ENCODE measurements at places on chromosomes 6 and 20. TPM values are rescaled to one million over a fixed set of nuclear protein-coding genes. Genes with fewer than 3 reads are reported as not detected.
A peak's percentile ranks its signal among the peaks of the same experiment; 100 is the strongest.

DNA sequence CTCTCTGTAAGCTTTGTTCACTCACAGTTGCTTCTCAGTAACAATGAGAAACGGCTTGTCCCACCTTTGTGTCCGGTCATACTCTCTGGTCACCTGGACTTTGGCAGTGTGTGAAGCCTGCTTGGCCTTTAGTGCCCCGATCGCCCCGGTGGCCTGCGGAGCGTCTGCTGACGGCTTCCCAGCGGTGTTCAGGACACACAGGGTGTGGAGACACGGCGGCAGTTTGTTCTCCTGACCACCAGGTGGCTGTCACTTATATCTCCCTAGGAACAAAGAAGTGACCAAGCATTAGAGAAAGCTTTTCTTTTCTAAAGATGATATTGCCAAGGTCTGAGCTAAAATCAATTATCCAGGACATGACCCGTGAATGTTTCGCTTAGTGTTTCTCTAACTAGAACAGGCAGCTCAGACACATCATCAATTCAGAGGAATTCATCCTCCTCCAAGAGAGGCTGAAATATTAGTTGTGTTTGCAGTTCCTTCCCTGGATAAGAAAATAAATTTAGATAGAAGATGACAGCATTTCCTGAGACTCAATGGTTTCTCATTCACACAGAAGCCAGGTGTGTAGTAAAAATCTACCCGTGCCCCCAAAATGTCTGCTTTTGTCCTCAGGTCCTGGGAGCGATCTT lies 167.4 kb upstream of the THBS2 start:
- no peak overlapping the region for H3K4me3 ChIP-seq
- H3K27ac ChIP-seq: no peak overlapping the region
- DNase-seq: no peak
- no peaks in the 10 kb centered on the region for H3K36me3 ChIP-seq

GRCh38 chr6:31483392-31483791 lies 14.6 kb upstream of the MICB start:
- H3K4me3 ChIP-seq: no peak overlapping the region
- no peaks in the 10 kb centered on the region for H3K4me1 ChIP-seq
- H3K27ac ChIP-seq: no peak overlapping the region
- DNase-seq: no peak
- H3K36me3 ChIP-seq: no peaks in the 10 kb centered on the region

- peaks cover 14% of the 10 kb centered on the region for H3K4me1 ChIP-seq
- no peaks in the 10 kb centered on the region for H3K36me3 ChIP-seq
- no peaks in the 10 kb centered on the region for H3K27me3 ChIP-seq
- DNase-seq: no peak
- no peak overlapping the region for H3K4me3 ChIP-seq
Measured at GRCh38 chr6:35586542-35586941, 73.8 kb upstream of the TULP1 start.

DNA sequence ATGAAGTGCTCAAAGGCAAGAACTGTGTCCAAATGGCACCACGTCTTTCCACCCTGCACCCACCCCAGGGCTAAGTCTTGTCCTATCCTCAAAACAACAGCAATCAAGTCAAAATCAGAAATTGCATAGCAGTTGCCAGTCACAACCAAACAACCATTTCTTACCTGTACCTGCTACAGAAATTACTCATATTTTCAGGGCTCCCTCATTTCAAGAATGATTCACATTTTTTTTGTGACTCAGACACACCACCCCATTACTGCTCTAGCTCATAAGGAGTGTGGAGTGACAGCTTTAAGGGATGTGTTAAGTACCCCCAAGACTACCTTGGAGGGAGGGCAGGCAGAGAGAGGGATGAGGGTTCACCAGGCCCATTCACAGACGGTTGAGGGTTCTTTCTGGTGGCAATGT lies 111.7 kb downstream of the TRERF1 start:
- H3K36me3 ChIP-seq: peaks cover 5% of the 10 kb centered on the region
- no peak for DNase-seq
- no peak overlapping the region for H3K27ac ChIP-seq
- no peak overlapping the region for H3K4me3 ChIP-seq
- H3K4me1 ChIP-seq: peaks cover 12% of the 10 kb centered on the region

Gene FIG4
- 15.2 TPM for polyA plus RNA-seq

GRCh38 chr6:3052481-3053230 lies 15.6 kb upstream of the RIPK1 start:
- DNase-seq: no peak
- H3K4me1 ChIP-seq: peaks cover 5% of the 10 kb centered on the region
- H3K27ac ChIP-seq: no peak overlapping the region
- H3K36me3 ChIP-seq: no peaks in the 10 kb centered on the region
- H3K27me3 ChIP-seq: no peaks in the 10 kb centered on the region

DNA sequence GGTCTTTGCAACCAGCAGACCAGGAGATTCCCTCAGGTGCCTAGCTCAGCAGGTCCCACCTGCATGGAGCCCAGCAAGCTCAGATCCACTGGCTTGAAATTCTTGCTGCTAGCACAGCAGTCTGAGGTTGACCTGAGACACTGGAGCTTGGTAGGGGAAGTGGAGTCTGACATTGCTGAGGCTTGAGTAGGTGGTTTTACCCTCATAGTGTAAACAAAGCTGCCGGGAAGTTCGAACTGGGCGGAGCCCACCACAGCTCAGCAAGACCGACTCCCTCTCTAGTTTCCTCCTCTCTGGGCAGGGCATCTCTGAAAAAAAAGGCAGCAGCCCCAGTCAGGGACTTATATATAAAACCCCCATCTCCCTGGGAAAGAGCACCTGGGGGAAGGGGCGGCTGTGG lies 34.3 kb downstream of the PRSS35 start:
- H3K36me3 ChIP-seq: no peaks in the 10 kb centered on the region
- H3K27ac ChIP-seq: no peak overlapping the region
- DNase-seq: no peak

DNA sequence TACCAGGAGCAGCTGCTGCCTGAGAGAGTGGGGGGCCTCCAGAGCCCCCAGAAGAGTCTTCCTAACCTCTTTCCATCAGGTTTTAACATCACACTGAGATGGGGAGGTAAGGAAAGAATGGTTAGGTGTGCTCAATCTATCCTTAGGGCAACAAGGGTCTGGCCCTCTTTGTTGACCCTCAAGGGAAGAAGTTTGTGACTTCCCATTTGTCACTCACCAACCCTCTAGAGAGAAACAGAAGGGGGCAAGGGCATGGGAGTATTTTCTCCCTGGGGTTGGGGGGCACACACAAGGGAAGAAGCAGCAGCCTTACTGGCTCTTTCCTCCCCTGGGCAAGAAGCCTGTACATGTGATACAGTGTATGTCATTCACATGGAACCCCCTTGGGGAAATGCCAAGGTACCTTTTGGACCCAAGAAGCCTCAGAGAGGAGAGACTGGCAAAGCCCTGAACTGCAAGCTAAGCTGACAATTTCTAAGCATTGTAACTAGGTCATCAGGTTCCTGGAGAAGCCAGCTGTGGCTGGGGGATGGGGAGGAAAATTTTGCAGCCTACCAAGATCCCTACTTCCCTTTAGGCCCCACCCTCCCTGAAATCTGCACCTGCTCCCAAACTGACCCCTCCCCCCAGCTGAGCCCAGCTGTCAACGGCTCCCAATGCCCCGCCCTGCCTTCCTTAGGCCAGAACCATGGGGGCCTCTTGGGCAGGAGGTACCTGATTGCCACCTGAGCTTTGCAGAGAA lies 14.5 kb downstream of the BCL2L1 start:
- H3K36me3 ChIP-seq: no peaks in the 10 kb centered on the region
- H3K27ac ChIP-seq: no peak overlapping the region
- H3K27me3 ChIP-seq: no peaks in the 10 kb centered on the region
- peaks cover 37% of the 10 kb centered on the region for H3K4me1 ChIP-seq
- no peak for DNase-seq

Gene SLC17A1
- not detected for polyA plus RNA-seq

DNA sequence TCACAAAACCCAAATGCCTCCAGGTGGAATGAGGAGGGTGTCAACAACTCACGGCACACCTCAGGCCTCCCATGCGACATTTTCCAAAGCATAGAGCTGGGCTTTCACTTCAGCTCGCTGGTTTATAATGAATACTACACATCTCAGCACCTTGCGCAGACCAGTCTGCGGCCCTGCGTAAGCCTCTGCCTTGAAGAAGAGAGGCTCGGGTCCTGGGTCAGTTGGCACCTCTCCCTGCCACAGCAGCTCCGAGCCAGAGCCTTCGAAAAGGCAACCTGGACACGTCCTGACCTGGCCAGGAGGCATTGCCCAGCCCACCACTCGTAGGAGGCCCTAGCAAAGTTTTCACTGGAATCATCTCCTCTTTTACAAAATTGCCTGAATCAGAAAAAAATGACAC lies 183.0 kb upstream of the AFDN start:
- H3K4me3 ChIP-seq: no peak overlapping the region
- no peak overlapping the region for H3K27ac ChIP-seq
- H3K27me3 ChIP-seq: no peaks in the 10 kb centered on the region
- H3K4me1 ChIP-seq: no peaks in the 10 kb centered on the region
- H3K36me3 ChIP-seq: no peaks in the 10 kb centered on the region
- DNase-seq: no peak

Gene RNF114
- polyA plus RNA-seq: 130 TPM

DNA sequence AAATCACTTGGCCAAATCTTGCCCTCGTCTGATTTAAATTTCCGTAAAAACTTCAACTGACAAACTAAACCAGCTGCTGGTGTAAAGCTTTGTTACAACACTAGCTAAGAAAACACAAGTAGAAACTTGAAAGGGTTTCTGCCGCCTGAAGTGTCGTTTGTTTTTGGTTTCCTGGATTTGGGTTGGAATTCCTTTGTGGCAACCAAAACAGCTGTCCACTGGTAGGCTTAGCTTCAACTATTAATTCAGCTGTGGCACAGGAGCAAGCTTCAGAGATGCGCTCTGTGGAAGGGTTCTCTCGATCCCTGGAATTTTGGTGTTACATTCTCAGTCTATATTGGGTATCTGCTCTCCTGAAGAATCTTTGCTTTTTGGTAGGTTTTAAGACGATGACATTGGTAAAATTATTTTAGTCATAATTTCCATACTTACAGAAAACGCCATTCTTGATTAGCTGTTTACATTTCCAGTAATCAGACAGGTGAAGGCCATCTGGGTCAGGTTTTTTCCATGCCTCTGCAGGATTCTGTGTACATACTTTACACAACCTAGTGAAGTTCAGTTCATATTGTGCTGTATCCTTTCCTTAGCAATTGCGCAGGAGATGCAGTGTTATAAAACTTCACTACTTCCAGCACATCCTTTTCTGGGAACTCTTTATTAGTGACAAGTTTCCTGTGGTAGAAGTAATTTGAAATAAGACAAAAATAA lies 29.9 kb upstream of the SAMD3 start:
- DNase-seq: no peak
- no peaks in the 10 kb centered on the region for H3K36me3 ChIP-seq
- H3K4me1 ChIP-seq: no peaks in the 10 kb centered on the region
- H3K27me3 ChIP-seq: no peaks in the 10 kb centered on the region
- no peak overlapping the region for H3K4me3 ChIP-seq

GRCh38 chr6:5562277-5562676 lies 301.0 kb downstream of the FARS2 start:
- no peaks in the 10 kb centered on the region for H3K27me3 ChIP-seq
- H3K4me1 ChIP-seq: no peaks in the 10 kb centered on the region
- H3K4me3 ChIP-seq: no peak overlapping the region
- DNase-seq: no peak
- H3K27ac ChIP-seq: no peak overlapping the region

Gene SLCO4A1
- 0.36 TPM for polyA plus RNA-seq

DNA sequence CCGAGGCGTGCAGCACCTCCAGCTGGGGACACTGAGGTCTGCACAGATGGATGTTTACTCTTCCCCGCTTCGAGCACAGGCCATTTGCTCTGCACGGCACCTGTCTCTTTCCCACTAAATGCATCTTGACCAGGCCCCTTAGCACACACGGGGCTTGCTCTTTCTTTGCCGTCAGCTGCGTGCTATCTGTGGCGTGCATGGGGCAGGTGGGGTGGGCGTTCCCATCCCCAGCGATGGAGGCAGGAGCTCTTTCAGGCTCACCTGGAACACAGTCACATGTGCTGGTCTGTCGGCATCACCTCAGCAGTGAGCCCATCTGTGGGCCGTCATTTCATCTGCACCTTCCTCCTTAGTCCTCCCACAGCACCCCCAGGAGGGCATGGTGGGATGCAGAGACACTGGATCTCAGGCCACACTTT lies 35.1 kb downstream of the RBM38 start:
- no peak overlapping the region for H3K4me3 ChIP-seq
- no peaks in the 10 kb centered on the region for H3K4me1 ChIP-seq
- no peak overlapping the region for H3K27ac ChIP-seq
- DNase-seq: no peak
- H3K27me3 ChIP-seq: no peaks in the 10 kb centered on the region
- no peaks in the 10 kb centered on the region for H3K36me3 ChIP-seq

Gene IYD
- polyA plus RNA-seq: not detected

DNA sequence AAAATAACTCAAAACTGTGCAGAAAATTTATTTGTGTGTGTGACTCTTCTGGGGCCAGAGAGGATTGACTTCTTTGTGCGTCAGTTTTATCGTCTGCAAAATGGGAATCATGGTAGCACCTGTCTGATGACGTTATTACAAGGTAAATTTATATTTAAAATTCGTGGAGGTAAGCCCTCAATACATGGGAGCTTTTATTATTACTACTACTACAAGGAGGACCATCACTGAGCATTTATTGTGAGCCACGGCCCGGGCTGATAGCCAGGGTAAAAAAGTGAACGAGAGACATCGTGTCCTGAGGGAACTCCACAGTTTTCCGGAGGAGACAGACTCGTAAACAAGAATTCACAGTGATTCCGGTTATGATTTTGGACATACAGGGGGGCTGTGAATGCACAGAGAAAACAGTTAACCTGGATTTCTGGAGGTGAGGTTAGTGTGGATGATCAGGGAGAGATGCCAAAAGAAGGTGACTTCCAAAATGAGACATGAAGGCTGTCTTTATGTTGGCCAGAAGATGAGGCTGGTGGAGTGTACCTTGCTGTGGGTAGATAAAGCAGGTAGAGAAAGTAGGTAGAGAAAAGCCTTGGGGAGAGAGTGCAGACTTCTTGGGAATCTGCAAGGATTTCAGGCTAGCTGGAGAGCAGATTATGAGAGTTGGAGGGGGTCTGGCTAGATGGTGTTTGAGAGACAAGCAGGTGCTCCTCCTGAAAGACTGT lies 10.6 kb upstream of the SERINC3 start:
- H3K27me3 ChIP-seq: no peaks in the 10 kb centered on the region
- peak overlapping the region; percentile 83 for H3K4me3 ChIP-seq
- H3K4me1 ChIP-seq: peaks cover 19% of the 10 kb centered on the region
- H3K27ac ChIP-seq: peak overlapping the region; percentile 71
- no peaks in the 10 kb centered on the region for H3K36me3 ChIP-seq

DNA sequence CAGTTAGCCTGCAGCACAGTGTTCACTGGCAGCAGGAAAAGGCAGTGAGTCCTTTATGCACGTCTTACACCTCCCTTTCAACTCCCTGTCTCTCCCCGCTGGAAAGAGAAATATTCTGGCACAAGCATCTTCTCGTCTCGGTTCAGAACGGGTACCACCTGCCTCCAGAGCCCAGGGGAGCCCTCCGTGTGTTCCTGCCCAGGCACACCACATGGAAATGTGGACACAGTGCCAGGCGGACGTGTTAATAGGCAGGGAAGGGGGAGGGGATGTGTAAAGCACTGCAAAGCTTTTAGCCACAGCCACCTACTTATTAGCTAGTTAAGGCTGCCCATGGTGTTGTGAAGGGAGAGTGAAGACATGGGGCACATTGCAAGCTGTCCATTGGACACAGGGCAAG lies 219.7 kb downstream of the FARS2 start:
- no peaks in the 10 kb centered on the region for H3K4me1 ChIP-seq
- H3K4me3 ChIP-seq: no peak overlapping the region
- no peaks in the 10 kb centered on the region for H3K27me3 ChIP-seq
- no peak overlapping the region for H3K27ac ChIP-seq
- no peaks in the 10 kb centered on the region for H3K36me3 ChIP-seq

Gene SLC17A3
- not detected for polyA plus RNA-seq

All from naive thymus-derived CD4-positive, alpha-beta T cell (primary cell).